ENCODE measurements at places on chromosomes 11 and 22.

GRCh38 chr11:58577555-58578135, 1.2 kb upstream of the ZFP91 start:
- DNase-seq = peak; percentile 88

- no peak for DNase-seq
Measured at GRCh38 chr11:109155291-109155690, 266.7 kb upstream of the C11orf87 start.

DNA sequence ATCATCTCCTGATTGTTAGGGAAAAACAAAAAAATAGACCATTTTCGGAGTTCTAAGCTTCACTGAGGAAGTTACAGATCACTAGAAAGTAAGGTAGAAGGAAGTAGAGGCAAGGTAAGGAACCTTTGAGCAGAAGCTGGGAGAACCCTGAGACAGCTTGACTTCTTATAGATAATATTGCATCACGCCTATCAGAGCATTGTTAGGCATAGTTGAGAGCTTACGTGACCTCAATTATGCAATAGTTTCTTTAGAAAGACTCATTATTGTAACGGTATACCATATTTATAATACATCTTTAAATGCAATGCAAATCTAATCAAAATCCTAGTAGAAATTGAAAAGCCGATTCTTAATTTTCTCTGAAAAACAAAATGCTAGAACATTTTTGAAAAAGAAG, 4.9 kb downstream of the TBRG1 start:
- DNase-seq = no peak

- DNase-seq = no peak
Measured at GRCh38 chr11:47589584-47589976, 3.1 kb downstream of the FAM180B start.

- DNase-seq = no peak
Measured at GRCh38 chr11:70705930-70706329, 307.6 kb downstream of the CTTN start.

- DNase-seq = peak; percentile 29
Measured at GRCh38 chr22:40418366-40419201, 48.2 kb downstream of the SGSM3 start.

DNA sequence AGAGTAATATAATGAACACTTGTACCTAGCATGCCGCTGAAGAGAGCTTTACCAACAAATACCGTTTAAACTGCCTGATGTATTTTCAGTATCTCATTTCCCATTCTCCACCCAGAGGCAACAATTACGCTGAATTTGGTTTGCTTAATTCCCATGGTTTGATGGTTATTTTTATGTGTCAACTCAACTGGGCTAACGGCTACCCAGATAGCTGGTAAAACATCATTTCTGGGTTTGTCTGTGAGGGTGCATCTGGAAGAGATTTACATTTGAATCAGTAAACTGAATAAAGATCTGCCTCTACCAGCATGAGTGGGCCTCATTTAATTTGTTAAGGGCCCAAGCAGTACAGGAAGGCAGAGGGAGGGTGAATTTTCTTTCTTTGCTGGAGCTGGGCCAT, 377.9 kb downstream of the DYNC2H1 start:
- no peak for DNase-seq

- DNase-seq = no peak
Measured at GRCh38 chr22:46612904-46613605, 7.1 kb upstream of the GRAMD4 start.

- DNase-seq = no peak
Measured at GRCh38 chr11:86795949-86796348, 4.4 kb upstream of the PRSS23 start.

- peak; percentile 40 for DNase-seq
Measured at GRCh38 chr11:96741068-96741467, 351.3 kb downstream of the JRKL start.

- DNase-seq = no peak
Measured at GRCh38 chr11:126414615-126415014, 59.1 kb downstream of the ST3GAL4 start.

GRCh38 chr11:113162592-113162962, 151.8 kb upstream of the TTC12 start:
- DNase-seq = no peak

DNA sequence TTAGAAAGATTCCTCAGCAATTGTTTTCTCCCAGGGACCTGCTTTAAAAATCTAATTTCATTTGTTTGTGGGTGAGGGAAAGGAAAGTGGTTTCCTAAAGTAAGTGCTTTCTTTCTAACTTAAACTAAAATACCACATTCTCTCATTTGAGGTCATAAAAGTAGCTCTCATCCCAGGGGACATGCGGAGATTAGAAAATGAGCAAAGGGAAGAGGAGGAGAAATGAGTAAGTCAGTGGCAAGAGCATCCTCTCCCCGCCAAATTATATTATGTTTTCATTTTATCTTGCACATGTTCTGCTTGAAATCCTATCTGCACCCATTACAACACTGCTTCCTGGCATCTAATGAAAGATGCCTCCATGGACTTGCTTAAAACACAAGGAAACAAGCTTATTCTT, 191.4 kb downstream of the ARHGAP42 start:
- DNase-seq = peak; percentile 96

- DNase-seq = peak; percentile 50
Measured at GRCh38 chr11:23112987-23113886, 253.0 kb upstream of the CCDC179 start.

DNA sequence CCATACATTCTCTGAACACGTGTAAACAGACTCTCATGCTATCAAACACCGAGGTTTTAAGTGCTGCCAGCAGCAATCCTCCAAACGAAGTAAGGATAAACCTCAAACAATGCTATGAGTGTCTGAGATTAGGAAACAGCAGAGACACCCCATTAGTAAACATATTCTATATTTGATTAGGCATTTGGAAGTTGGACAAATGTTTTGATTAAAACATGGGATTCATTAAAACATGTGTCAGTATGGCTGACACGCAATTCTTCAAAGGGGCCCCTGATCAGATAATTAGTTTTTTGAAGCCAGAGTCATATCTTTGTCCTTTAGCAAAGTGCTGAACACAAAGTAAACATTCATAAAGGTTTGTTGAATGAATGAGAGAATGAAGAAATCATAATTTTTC, 33.2 kb upstream of the BLID start:
- no peak for DNase-seq

- peak; percentile 59 for DNase-seq
Measured at GRCh38 chr11:94557421-94557820, 9.7 kb upstream of the PIWIL4 start.

- DNase-seq = peak; percentile 72
Measured at GRCh38 chr22:23215294-23216241, 35.3 kb downstream of the BCR start.

GRCh38 chr11:96213500-96213899, 129.5 kb downstream of the MAML2 start:
- peak; percentile 93 for DNase-seq

GRCh38 chr11:103997082-103997481, 39.4 kb upstream of the DDI1 start:
- no peak for DNase-seq

DNA sequence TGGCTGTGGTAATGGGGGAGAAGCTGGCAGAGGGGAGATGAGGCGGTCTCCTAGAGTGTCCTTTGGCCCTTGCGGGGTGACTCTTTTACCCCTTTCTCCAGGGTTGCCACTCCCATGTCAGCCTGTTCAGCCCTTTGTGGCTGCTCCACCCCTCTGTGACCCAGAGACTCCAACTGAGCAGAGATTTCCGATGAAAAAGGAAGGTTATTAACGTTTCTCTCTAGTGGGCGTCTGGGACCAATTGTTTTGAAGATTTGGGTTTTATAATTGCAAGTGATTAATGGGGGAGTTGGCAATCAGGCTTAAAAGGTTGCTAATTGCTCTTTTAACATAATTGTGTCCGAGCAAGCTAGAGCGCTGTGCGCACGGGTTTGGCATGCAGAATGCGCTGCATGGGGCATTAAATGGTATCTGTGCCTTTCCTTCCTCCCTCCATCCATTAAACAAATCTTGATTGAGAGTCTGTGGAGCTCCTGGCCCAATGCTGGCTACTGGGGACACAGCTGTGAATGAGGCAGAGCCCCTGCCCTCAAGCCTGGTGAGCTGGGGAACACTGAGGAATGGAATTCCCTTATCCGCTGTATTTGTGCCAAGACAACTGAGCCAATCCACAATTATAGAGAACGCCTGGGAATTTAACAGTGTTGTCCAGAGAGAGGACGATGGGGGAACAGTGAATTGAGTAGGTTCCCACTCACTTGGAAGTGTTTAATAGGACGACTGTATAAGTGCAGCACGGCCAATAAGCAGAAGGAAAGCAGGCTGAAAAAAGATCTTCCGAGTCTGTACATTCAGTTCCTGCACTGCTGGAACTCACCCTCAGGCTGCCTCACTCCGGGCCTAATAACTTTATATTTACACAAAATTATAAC, 295.9 kb downstream of the MIAT start:
- no peak for DNase-seq

GRCh38 chr11:31509051-31509428, 382 bp downstream of the IMMP1L start:
- DNase-seq = no peak

GRCh38 chr11:110715541-110715940, 3.3 kb upstream of the ARHGAP20 start:
- DNase-seq = peak; percentile 66

DNA sequence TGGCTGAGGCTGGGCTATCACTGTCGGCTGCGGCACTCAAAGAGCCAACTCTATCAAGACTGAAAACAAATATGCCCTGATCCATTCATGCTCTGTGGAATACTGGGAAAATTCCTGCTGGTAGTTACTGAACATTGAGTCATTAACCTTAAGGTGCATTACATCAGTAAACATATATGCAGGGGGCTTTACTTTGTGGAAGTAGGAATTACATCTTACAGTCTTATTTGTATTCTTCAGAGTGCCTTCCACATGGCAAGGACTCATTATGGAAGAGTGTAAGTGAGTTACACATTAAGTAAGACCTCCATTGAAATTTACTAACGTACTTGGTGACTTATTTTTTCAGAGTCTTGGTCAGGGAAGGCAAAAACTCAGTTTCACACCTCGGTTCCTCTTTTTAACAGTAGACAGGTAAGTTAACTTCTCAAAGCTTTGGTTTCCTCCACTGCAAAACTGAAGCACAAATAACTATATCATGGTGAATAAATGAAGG, 4.5 kb downstream of the OR5B21 start:
- peak; percentile 7 for DNase-seq

- DNase-seq = no peak
Measured at GRCh38 chr22:45578524-45579147, 76.0 kb downstream of the FBLN1 start.

GRCh38 chr22:33842006-33842354, 78.3 kb downstream of the LARGE1 start:
- no peak for DNase-seq

GRCh38 chr11:3230636-3231549, 1.3 kb downstream of the MRGPRE start:
- no peak for DNase-seq

DNA sequence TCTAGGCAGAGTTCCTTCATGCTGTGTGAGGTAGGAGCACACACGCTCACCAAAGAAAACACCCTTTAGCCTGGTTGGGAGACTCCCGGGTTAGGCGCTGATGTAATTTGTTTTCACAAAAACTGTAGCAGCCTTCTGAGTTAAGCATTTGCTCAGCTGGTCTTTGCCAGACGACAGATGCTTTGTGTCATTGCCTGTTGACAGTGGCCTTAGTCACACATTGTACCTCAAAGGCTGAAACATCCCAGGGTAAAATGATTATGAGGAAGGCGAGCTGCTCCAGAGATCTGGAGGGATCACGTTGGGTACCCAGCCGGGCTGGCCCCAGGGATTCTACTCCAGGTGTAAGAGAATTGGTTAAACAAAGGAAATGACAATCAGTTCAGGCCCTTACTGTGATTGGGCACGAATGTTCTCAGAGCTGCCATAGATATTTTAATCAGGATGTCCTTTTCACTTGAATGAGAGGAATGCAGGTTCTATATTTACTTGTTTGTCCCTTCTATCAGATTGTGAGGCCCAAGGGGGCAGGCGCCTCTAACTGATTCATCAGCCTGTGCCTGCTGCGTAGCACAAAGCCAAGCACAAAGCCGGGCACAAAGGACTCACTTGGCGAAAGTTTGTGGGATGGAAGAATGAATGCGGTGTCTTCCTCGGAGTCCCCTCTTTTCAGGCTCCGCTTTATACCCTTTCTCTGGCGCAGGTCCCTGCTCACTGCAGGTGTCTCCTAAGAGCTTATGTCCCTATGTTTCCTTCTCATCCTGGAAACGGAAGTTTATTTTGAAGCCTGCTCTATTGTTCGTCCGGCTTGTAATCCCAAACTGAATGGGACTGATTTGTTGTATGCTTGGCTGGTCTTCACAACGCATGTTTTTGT, 47.1 kb downstream of the ADM start:
- peak; percentile 81 for DNase-seq

- no peak for DNase-seq
Measured at GRCh38 chr22:38431266-38432010, 23.6 kb downstream of the KCNJ4 start.

GRCh38 chr11:109027851-109028250, 363.0 kb downstream of the DDX10 start:
- no peak for DNase-seq

DNA sequence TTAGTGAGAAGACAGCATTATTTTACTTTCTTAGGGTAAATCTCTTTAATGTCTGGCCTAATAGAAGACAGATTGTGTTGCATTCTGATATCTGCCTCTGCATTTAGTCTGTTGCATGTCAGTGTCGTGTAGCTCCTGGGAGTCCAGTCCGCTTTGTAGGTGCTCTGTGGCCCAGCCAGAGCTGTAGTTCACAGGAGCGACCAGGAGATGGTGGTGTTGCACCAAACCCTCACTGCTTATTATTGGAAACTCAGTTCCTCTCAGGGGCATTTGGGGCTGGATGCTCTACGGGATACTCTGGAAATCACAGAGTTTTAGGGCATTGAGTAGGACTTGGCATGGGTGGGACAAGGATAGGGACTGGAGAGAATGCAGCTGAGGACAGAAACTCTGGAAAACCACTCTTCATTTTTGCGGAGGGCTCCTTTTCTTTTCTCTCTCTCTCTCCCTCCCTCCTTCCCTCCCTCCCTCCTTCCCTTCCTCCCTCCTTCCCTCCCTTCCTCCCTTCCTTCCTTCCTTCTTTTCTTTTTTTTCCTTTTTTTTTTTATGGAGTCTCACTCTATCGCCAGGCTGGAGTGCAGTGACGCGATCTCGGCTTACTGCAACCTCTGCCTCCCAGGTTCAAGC, 21.7 kb downstream of the MIAT start:
- peak; percentile 82 for DNase-seq

DNA sequence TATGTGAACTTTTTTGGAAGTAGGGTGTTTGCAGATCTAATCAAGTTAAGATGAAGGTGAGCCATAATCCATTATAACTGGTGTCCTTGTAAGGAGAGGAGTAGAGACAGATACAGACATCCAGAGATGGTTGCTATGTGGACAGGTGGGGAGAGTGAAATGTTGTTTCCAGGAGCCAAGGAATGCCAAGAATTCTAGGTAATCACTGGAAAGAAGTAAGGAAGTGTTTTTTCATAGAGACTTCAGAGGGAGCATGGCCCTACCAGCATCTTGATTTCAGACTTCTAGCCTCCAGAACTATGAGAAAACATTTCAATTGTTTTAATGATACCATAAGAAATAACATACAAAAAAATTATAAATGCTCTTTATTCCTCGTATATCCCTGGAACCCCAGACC, 320.5 kb upstream of the ANO3 start:
- DNase-seq = no peak

Data from fibroblast of skin of right quadriceps (primary cell).